ENCODE measurements at places on chromosomes 2 and 18.

DNA sequence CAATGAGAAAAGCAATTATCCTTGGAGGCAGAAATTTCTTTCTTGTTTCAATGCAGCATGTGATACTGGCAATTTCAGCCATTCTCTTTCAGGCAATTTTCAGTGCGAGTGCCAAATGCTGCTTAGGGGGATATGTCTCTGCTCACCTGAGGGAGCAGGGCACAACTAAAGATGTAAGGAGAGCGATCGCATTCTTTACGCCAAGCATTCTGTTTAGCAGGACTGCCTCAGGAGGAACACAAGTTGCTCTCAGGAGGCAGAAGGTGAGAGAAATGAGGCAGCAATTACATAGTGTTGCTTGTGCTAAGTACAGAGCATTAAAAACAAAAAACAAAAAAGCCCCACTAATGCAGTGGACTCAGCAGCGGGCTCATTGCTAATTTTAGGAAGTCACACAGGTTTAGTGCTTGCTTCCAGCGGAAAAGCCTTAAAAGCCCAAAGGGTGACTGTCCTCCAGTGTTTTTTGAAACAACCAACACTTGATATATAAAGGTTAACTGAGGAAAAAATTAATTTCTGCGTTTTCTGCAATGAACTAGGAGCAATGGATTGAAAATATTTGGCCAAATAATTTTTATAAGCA, 116.9 kb downstream of the METTL8 start:
- no peak for DNase-seq

DNA sequence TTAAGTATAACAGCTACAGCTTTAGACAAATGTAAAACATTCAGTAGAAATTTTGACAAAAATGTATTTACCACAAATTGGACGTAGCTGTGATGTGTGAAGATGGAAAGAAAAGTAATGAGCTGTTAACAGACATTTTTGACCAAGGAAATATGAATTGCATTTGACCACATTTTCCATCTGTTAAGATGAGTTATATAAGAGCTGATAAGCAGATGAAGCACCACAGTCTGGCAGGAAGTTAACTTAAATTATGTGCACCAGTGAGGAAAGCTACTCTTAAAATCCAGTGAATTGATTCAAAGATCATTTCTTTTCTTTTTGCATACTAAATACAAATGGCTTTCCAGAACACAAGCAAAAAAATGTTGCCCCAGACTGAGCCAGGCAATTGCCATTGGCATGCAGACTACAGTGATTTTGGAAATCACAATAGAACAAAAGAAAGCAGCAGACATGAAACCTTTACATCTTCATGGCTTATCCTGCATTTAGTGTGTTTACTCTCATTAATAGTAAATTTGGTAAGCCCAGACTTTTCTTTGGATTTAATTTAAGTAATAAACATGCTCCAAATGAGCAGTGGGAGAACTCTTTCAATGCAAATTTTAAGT, 493.7 kb downstream of the TMX3 start:
- no peak for DNase-seq

- DNase-seq = no peak
Observed at GRCh38 chr18:62577765-62578164, 54.9 kb downstream of the ZCCHC2 start.

GRCh38 chr2:110120171-110121051, 4.8 kb upstream of the MALL start:
- DNase-seq = no peak

DNA sequence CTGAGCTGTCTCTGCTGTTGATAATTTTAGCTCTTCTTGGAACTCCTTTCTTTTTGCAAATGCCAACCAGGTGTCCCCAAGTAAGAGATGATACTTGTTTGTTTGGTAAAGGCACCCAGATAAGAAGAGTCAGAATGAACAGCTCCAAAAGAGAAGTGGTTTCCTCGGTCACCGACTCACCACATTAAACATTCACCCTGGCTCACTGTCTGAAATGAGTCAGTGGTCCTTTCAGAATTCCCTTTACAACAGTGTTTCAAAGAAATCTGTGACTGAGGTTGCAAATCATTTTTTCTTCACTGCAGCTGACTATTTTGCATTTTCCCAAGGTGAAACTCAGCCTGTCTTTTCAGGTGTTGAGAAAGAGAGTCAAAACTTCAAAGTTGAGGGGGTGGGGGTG, 16.2 kb upstream of the CXCR4 start:
- peak; percentile 74 for DNase-seq

- no peak for DNase-seq
Observed at GRCh38 chr2:60352491-60353405, 200.7 kb downstream of the BCL11A start.

GRCh38 chr2:29753671-29754444, 167.5 kb downstream of the ALK start:
- no peak for DNase-seq

- DNase-seq = no peak
Observed at GRCh38 chr2:111055735-111056134, 65.0 kb upstream of the BCL2L11 start.

DNA sequence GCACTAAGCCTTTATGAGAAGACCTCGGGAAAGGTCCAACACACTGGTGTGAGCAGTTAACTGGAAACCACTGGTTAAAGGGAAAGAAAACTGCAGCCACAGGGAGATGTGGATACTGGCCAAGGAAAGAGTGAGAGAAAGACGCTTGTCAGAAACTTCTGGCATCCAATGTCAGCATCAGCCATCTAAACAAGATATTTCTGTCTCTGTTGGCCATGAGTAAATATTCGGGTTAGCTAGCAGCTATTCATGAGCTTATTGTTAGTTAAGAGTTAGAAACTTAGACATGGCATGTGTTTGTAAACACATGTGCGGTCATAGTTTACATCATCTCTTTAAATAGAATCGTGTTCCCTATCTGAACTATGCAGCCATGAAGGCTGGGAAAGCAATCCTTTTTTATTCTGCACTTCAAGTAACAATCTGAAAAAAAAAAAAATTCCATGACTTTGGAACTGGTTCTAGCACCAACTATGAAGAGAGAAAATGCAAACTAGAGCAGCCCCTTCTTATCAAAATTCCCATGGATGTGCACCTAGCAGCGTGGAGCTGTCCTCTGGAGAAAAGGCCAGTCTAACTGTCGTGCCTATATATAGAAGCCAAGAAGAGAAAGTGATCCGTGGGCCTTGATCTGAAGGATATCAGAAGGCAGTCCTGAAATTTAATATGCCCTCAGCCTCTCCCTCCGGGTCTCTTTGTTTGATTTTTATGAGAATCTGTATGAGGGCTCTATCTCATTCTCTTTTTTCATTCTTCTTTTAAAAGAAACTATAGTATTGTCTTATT, 84.0 kb upstream of the RFX8 start:
- no peak for DNase-seq

DNA sequence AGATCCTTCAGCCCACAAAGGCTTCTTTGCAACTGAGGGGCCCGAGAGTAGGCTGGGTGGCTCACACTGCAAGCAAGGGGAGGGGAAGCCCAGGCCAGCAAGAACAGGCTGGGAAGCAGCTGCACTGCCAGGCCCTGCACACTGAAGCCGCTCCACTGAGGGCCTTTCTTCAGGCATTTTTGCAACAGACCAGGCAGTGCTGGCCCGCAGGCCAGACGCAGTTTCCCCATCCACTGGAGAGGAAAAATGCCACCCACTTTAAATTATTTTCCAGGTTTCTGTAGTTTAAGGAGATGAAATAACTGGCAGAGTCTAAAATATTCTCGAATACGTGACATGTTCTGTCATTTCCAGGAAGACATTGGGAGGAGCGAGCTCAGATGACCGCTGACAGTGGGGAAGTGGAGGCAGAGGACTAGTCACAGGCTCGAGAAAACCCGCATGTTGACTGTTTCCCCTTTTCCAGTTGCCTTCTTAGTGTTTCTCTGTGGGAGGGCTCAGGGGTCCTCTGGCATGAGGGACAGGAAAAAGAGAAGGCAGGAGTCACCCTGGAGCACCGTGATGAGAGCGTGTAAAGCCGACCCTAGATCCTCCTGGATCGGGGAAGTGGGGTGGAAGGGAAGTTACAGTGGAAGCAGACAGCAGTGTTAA, 53.3 kb upstream of the B3GNT7 start:
- no peak for DNase-seq

GRCh38 chr18:28189400-28190239, 12.7 kb upstream of the CDH2 start:
- no peak for DNase-seq

GRCh38 chr2:83081826-83082690, 1377.0 kb downstream of the SUCLG1 start:
- no peak for DNase-seq

- DNase-seq = no peak
Observed at GRCh38 chr2:165791421-165792103, 2.5 kb downstream of the GALNT3 start.

- DNase-seq = no peak
Observed at GRCh38 chr2:30368258-30368657, 78.8 kb upstream of the LCLAT1 start.

DNA sequence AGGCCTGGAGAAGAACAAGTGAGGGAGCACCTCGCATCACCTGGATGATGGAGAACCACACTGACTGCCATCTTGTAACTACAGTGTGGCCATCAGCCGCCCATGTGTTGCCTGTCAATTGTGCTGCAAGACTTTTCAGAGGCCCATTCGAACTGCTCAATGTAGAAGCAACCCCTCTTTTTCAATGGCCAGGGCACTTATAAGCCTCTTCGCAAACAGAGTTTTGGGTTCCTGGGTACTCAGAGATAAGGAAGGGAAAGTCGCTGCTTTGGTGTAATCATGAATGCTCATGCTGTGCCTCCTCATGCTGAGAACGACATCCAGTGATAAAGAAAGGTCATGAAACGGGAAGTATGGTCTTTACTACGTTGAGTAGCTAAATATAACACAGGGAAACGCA, 143.9 kb upstream of the SLC39A10 start:
- no peak for DNase-seq

GRCh38 chr2:85369500-85369899, 14.9 kb downstream of the ELMOD3 start:
- DNase-seq = no peak

GRCh38 chr18:36843784-36844183, 14.9 kb downstream of the KIAA1328 start:
- no peak for DNase-seq

- no peak for DNase-seq
Observed at GRCh38 chr18:30093376-30093775, 949.2 kb downstream of the DSC3 start.

GRCh38 chr2:240886678-240887609, 9.0 kb downstream of the MAB21L4 start:
- no peak for DNase-seq

GRCh38 chr18:33375829-33376228, 64.7 kb downstream of the CCDC178 start:
- DNase-seq = no peak

- no peak for DNase-seq
Observed at GRCh38 chr18:50659091-50660003, 99.5 kb downstream of the MAPK4 start.

- DNase-seq = no peak
Observed at GRCh38 chr18:13393338-13393737, 174.8 kb downstream of the LDLRAD4 start.

DNA sequence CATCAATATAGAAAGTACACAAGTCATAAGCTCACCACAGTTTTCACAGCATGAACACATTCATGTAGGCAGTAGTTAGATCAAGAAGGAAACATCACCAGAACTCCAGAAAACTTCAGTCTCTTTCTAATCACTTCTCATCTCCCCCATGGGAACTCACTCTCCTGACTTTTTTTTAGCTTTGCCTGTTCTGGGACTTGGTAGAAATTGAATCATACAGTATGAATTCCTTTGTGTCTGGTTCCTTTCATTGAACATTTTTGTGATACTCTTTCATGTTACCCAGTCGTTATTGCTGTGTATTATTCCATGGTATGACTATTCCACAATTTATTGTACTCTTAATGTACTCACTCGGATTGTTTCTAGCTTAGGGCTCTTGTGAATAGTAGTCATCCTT, 160.2 kb downstream of the TAF4B start:
- DNase-seq = no peak

GRCh38 chr18:71040161-71040560, 751.3 kb downstream of the SOCS6 start:
- no peak for DNase-seq

GRCh38 chr2:239824866-239825704, 200.1 kb downstream of the NDUFA10 start:
- no peak for DNase-seq

DNA sequence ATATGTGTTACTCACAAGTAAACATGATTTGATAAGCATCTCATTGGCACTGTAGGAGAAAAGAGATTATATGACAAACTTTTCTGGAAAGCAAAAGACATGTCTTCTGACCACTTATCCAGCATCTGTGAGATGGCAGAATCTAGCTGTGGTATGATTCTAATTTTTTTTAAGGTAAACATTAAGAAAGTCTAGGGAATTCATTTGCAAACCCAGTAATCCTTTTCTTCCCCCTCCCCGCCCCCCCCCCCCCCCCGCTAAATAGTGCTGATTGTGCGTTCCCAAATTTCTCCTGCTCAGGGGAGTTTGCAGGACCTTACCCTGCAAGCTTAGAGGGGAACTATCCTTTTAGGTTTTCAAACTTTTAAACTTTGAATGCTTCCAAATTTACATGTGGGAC, 12.1 kb downstream of the MRPL44 start:
- no peak for DNase-seq

DNA sequence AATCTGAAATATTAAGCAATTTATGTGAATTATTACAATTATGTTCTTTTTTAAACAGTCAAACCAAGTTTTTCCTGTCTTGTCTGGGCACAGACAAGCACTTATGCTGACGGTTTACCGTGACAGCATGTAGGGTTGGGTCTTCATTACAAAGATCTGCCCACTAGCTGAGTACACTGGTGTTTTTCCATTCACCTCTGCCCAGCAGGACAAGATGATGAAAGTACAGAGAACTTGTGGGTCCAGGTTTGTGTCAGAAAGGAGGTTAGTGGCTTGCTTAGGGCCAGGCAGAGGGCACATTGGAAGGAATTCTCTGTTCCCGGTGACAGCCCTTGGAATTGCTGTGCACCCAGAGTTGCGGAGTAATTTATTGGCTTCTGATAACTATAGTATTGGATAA, 14.0 kb downstream of the NABP1 start:
- no peak for DNase-seq

GRCh38 chr2:226860087-226860486, 24.2 kb downstream of the RHBDD1 start:
- no peak for DNase-seq

DNA sequence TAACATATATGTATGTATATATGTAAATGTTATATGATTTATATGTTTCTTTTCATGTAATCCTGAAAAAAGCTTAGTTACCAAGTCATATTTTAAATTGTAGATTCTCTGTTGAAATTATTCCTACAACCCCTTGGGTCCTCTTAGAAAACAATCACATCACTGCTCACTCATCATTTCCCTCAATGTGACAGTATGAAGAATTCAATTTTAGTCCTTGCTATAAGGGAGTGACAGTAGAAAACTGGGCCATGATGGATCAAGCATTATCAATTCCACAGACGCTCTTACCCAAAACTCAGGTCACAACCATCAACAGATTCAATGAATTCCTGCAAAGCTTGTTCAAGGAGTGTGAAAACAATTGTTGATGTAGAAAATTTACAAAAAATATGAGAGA, 1389.5 kb upstream of the ACVR2A start:
- DNase-seq = no peak

GRCh38 chr2:126208266-126208665, 447.7 kb upstream of the GYPC start:
- no peak for DNase-seq

Data from activated naive CD8-positive, alpha-beta T cell treated with anti-CD3 and anti-CD28 coated beads for 36 hours (primary cell).